ENCODE measurements at places on chromosomes 2 and 18. TPM values are rescaled to one million over a fixed set of nuclear protein-coding genes. Genes with fewer than 3 reads are reported as not detected.
A peak's percentile ranks its signal among the peaks of the same experiment; 100 is the strongest.

GRCh38 chr2:168136392-168136977, 110.9 kb downstream of the STK39 start:
- H3K36me3 ChIP-seq: peaks cover 49% of the 10 kb centered on the region
- H3K4me3 ChIP-seq: no peak overlapping the region
- no peak for DNase-seq
- no peaks in the 10 kb centered on the region for H3K27me3 ChIP-seq

GRCh38 chr2:163859951-163860350, 124.1 kb upstream of the FIGN start:
- no peak overlapping the region for H3K4me3 ChIP-seq
- DNase-seq: no peak
- H3K27ac ChIP-seq: no peak overlapping the region
- H3K4me1 ChIP-seq: no peaks in the 10 kb centered on the region
- no peaks in the 10 kb centered on the region for H3K27me3 ChIP-seq

DNA sequence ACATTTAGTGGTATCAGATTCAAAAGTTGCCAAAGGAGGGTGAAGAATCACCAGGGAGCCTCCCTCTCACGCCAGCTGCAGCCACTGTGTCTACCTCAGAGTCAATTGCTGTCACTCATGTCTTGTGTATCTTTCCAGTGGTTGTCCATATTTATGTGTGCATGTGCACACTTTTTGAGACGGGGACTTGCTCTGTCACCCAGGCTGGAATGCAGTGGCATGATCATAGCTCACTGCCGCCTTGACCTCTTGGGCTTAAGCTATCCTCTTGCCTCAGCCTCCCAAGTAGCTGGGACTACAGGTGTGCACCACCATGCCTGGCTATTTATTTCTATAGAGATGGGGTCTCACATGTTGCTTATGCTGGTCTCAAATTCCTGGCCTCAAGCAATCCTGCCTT, 4.0 kb downstream of the MOCOS start:
- no peaks in the 10 kb centered on the region for H3K36me3 ChIP-seq
- H3K4me1 ChIP-seq: peaks cover 15% of the 10 kb centered on the region
- peaks cover 6% of the 10 kb centered on the region for H3K27me3 ChIP-seq
- H3K27ac ChIP-seq: no peak overlapping the region
- no peak for DNase-seq

The KCNG3 gene
- total RNA-seq: not detected

- no peaks in the 10 kb centered on the region for H3K36me3 ChIP-seq
- DNase-seq: no peak
- H3K27me3 ChIP-seq: no peaks in the 10 kb centered on the region
- H3K27ac ChIP-seq: no peak overlapping the region
- H3K4me1 ChIP-seq: no peaks in the 10 kb centered on the region
These were observed 41.5 kb upstream of the RPE start for GRCh38 chr2:209960676-209961630.

DNA sequence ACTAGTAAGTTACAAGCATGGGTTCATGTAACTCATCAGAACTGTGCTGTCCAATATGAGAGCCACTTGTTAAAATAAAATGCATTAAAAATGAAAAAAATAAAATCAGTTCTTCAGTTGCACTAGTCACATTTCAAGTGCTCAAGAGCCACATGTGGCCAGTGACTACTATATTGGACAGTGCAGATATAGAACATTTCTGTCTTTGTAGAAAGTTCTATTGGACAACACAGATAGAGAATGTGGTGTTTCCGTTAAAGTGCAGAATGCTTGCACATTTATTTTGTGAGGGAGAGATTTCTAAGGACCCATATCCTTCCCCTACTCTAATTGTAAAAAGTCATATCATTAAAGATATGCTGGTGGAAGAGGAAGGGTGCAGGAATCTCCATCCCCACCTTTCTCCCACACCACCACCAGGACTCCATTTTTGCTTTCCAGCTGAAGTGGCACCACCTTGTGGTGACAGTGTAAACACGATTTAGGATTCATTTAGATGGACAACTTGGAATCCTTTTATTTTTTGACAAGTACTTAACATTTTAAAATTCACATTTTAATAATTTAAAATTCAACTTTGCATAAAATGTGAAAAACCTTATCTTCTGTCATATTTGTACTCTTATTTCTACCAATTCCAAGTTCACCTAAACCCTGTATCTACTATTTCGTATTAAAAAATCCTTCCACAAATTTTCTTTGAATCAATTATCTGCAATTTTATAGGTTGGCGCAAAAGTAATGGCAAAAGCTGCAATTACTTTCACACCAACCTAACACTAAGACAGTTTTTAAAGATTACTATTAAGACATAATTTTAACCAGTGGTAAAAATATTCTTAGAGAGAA, 9.4 kb upstream of the CD302 start:
- no peak overlapping the region for H3K4me3 ChIP-seq
- peak; percentile 50 for DNase-seq
- no peak overlapping the region for H3K27ac ChIP-seq
- no peaks in the 10 kb centered on the region for H3K27me3 ChIP-seq
- H3K36me3 ChIP-seq: peaks cover 15% of the 10 kb centered on the region

Data from natural killer cell (primary cell).